Activated naive CD4-positive, alpha-beta T cell (primary cell): ENCODE measurements at places on chromosomes 7 and 10.

DNA sequence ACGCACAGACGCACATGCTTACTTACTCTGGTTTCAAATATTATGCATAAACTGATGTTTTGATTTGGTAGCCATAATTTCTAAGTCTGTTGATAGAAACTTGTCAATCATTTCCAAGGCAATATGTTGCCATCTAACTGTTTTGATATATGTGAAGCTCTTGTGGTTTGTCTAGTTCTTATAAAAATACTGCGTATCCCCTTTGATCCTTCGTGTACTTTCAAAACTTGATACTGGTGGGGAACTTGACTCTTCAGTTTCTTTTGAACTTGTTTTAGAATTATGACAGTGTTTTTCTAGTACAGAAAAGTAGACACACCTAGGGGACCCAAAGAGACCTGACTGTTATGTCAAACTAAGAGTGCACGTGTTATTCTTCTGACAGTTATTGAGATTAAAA, 708.0 kb downstream of the LRMDA start:
- DNase-seq = no peak

DNA sequence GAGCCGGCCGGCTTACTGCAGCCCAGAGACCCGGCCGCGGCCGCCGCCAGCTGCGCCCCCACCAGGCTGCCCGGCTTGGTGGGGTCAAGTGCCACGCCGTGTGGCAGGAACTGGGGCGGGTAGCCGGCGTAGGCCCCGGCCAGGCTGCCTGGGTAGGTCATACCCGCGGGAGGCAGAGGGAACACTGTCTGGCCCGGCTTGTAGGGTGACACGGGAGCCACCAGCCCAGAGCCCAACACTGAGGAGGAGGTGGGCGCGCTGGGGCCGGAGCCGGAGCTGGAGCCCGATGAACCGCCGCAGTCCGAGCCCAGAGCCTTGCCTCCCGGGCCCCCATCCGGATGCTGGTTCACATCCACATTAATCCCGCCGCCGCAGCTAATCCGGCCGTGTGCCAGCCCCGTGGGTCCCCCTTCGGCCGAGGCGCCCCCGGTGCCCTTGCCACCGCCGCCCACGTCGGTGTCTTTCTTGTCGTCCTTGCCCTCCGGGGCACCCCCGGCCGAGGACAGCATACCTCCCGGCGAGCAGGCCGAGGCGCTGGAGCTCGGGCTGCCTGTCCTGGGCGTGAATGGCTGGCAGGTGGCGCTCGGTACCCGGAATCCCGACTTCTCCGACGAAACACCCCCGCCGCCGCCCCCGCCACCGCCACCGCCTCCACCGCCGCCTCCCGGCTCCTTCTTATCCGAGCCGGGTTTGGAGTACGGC, 2.0 kb downstream of the ZNF503 start:
- DNase-seq = peak; percentile 34

DNA sequence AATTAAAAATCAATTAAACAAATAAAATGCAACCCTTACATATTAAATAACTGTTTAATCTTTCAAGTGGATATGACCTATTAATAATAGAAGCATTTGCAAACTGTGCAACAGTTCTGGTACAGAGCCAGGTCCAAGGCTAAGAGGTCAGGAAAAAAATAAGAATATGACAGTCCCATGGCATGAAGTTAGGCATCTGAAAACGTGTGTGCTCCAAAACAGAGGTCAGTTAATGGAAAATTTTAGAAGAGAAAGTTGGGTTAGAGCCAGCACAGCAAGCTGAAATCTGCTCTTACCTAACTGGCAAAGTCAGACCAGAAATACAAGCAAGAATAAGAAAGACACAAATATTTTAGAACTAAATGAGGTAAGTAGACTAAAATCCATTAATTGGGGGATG, 757.7 kb downstream of the GRM8 start:
- no peak for DNase-seq

- no peak for DNase-seq
Observed at GRCh38 chr10:6487920-6488319, 92.2 kb downstream of the PRKCQ start.

GRCh38 chr7:27617651-27618381, 44.9 kb downstream of the HIBADH start:
- no peak for DNase-seq

DNA sequence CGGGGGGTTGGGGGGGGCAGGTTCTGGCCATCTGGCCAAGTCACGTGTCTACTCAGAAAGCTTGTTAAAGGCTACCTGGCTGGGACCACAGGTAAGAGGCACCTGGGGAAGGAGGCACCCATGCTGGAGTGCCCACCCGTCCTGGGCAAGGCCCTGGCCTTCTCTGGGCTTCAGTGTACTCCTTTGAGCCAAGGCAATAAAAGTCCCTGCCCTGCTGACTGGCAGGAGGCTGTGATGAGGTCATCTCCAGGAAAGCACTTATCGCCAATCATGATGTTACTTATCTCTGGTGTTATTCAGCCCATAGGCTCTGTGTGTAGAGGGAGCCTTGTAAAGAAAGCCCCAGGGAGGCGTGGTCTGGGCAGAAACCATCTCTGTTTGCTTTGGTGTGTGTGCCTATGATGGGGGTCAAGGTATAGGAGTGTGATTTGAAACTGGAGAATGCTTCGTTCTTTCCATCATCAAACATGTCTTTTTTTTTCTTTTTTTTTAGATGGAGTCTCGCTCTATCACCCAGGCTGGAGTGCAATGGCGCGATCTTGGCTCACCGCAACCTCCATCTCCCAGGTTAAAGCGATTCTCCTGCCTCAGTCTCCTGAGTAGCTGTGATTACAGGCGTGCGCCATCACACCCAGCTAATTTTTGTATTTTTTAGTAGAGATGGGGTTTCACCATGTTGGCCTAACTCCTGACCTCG, 2.5 kb upstream of the CLDN4 start:
- no peak for DNase-seq

- DNase-seq = no peak
Observed at GRCh38 chr10:93181271-93182048, 107.8 kb downstream of the CYP26A1 start.

DNA sequence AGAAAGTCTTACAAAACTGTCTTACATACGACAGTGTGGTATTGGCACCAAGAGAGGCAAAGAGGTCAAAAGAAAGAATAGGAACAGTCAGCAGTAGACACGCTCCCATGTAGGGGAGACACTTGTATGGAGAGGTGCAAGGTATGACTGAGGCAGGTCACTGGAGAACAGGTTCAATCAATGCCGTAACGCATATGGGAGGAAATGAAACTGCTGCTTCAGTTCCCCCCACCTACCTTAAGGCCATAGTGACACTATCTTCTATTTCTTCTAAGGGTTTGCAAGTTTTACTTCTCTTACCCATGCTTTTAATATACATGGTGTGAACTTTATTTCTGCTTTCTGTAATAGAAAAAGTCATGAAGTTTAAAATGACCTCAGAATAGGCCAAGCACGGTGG, 5.5 kb upstream of the PITRM1 start:
- DNase-seq = no peak

DNA sequence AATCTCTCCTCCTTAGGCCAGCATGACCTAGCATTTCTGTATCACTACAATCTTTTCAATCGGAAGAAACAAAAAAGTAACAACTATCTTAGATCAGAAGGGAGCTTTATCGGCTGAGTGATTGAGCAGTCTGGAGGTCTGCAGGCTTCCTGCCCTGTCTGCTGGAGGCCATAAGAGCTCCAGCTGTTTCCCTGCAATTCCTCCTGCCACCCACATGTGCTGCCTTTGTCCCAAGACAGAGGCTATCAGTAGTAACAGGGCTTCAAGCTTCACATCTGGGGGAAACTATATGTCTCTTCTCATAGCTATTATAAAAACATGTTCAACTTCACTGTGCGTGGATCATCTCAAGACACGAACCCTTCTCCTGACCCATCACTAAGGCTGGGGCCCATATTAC, 70.1 kb upstream of the VWC2 start:
- no peak for DNase-seq

GRCh38 chr10:30420266-30420665, 13.7 kb upstream of the MAP3K8 start:
- no peak for DNase-seq

DNA sequence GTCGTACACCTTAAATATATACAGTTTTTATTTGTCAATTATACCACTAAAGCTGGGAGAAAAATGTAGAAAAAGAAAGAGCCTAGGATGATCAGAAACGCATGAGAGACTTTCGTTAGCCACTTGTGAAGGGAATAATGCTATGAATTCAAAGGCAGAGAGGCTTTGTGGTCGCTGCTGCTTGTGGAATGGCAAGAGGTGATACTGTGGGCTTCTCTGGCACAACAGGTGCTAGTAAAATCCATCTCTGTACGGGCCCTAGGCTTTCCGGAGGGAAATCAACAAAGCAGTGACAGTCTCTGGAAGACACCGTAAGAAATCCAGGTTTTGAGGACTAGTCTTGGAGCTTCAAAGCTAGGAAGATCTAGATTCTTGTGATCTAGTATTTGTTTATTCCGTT, 52.6 kb downstream of the LRRC72 start:
- DNase-seq = no peak

GRCh38 chr7:155381852-155382801, 75.8 kb upstream of the EN2 start:
- DNase-seq = no peak

DNA sequence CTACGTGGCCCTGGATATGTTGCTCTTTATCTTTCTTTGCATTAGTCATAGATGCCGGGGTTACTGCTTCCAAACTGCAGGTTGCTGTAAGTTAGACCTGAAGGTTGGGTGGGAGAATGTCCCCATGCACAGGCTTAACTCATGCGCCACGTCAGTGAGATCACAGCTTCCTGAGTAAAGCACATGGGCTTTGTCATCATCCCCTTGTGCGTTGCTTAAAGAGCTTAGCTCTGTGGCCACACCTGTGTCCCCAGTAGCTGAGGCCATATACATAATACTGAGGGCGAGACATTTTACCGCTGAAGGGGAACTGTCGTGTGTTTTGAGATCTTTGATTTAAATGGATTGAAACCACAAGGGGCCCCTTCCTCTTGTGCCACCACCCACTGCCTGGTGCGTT, 45.8 kb upstream of the BTBD16 start:
- DNase-seq = no peak

- DNase-seq = peak; percentile 26
Observed at GRCh38 chr7:150514748-150515222, at the start of gene GIMAP7. Gene GIMAP7, plus strand, starts transcription at chr7:150514872. Its CDS starts 5,103 bp downstream, at chr7:150519975.

- no peak for DNase-seq
Observed at GRCh38 chr7:126792521-126792920, 460.2 kb downstream of the GRM8 start.

GRCh38 chr10:16945593-16945992, 128.4 kb upstream of the RSU1 start:
- no peak for DNase-seq

DNA sequence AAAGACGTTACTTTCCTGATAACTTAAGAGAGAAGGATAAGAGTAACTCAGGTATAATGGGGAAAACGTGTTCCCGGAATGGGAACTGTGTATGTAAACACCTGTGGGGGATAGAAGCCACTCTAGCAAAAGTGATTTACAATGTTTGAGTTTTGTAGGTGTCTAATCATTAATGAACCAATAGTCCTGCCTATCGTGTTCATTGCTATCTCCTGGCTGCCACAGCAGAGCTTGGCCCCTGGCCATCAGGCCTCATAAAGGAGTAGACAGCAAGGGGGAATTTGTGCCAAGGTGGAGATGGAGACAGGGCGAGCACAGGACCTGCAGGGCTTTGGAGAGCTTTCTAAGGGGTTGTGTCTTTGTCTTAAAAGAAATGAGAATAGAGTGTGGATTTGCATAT, 102.1 kb downstream of the GAD2 start:
- DNase-seq = no peak

- DNase-seq = no peak
Observed at GRCh38 chr10:27413387-27413786, 90.7 kb upstream of the RAB18 start.

GRCh38 chr10:132377326-132377725, 19.7 kb upstream of the PWWP2B start:
- no peak for DNase-seq

DNA sequence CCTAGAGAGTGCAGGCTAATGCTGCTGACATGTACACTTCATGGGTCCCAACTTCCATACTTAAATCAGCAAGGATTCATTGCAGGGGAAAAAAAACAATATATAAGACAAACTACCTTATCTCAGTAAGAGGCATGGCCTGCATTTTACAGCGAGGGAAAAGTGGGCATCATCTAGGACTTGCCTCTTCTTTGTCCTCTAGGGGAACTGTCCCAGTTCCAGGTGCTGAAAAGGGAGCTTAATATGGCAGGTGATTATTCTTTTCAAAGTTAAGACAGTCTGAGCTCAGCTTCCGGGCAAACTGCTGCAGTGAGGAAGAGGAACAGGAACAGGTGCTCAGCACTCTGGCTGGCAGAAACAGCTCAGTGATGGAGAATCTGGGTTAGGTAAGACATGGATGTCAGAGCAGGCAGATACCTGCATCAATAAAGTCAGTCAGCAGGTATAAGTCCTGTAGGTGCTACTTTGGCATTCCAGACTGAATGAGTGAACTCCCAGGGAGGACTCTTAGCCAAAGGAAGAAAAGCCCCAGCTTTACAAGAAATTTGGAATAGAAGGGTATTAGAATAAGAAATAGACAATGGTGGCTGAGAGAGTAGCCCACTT, 147.2 kb downstream of the TMEM178B start:
- DNase-seq = no peak

DNA sequence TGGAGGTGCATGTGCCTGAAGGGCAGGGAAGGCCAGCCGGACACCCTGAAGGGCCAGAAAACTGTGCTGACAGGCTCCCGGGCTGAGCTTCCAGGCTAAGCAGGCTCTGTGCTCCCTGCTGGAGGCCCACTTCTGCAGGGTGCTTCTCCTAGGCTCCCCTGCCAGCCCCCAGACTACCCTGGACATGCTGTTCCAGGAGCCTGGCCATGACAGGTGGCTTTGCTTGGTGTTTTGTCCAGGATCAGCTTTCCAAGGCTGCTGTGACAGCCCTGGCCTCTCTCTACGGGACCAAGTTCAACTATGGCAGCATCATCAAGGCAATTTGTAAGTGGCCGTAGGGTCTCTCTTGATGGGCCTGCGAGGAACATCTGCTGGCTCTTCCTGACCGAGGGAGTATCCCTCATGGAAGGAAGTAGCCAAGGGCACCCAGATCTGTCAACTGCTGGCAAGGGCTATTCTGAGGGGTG, 5.3 kb downstream of the CPA1 start:
- no peak for DNase-seq

DNA sequence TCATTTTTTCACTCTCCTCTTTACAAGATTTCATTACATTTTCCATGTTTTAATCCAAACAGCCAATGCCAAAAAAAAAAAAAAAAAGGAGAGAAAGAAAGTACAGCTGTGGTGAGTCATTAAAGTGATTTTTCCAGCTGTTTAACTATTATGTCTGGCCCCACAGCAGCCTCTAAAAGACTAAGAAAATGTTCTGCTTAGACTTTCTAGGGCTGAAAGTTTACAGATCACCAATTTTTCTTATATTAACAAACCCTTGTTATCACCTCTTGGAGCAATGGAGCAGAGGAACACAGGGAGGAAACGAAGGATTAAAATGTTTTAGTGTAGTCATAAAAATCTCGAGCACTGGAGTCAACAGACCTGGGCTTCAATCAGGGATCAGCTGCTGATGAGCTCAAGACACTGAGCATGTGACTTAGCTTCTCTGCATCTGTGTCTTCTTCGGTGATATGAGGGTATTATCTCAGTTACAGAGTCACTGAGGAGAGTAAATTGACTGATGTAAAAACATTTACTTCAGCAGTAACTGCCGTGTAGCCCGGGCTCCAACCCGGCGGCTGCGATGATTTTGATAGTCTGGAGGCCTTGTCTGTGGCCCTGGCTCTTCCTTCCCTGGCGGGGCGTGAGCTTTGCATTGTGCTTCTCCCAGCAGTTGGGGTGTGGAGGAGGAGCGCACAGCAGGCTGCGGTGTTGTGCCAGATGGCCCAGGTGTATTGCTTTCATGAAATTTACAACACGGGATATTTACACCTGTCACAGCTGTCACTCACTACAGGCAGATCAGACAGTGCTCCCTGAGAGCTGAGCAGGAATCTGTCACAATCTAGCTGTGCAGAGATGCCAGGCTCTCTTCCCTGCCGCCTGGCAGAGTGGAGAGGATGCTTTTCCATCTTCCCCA, 298.3 kb upstream of the FZD8 start:
- no peak for DNase-seq
